ENCODE measurements at places on chromosomes 2 and 18. TPM values are rescaled to one million over a fixed set of nuclear protein-coding genes. Genes with fewer than 3 reads are reported as not detected.

- DNase-seq: no peak
These were observed 210.6 kb downstream of the CAMKMT start for GRCh38 chr2:44572196-44572900.

GRCh38 chr2:172100935-172101820 is 1.5 kb downstream of the DLX2 start:
- no peak for DNase-seq

Gene TAF1B
- total RNA-seq: 8.1 TPM

- no peak for DNase-seq
These were observed 5.3 kb downstream of the DNMT3A start for GRCh38 chr2:25336383-25336841.

Gene ST6GAL2
- total RNA-seq: 1.7 TPM

GRCh38 chr18:63315876-63316275 is 3.7 kb downstream of the BCL2 start:
- no peak for DNase-seq

Gene EML6
- 0.62 TPM for total RNA-seq

Gene D2HGDH
- 14.6 TPM for total RNA-seq

GRCh38 chr2:136362676-136363390 is 244.9 kb upstream of the CXCR4 start:
- no peak for DNase-seq

DNA sequence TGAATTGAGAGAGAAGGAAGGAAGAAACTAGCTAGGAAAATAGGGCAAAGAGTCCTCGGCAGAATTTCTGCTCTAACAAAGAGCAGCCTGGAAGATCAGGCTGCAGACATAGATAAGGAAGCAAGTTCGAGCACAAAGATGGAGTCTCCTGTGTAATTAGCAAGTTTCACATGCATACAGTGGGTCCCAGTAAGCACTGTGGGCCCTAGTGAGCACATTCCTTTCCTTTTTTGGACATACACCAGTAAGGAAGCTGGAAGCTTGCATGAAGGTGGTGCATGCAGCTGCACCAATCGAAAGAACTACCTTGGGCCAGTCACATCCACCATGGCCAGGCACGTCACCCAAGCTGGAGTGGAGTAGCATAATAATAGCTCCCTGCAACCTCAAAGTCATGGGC is 109.7 kb downstream of the NOL4 start:
- no peak for DNase-seq

Gene ANKRD30BL
- not detected for total RNA-seq

DNA sequence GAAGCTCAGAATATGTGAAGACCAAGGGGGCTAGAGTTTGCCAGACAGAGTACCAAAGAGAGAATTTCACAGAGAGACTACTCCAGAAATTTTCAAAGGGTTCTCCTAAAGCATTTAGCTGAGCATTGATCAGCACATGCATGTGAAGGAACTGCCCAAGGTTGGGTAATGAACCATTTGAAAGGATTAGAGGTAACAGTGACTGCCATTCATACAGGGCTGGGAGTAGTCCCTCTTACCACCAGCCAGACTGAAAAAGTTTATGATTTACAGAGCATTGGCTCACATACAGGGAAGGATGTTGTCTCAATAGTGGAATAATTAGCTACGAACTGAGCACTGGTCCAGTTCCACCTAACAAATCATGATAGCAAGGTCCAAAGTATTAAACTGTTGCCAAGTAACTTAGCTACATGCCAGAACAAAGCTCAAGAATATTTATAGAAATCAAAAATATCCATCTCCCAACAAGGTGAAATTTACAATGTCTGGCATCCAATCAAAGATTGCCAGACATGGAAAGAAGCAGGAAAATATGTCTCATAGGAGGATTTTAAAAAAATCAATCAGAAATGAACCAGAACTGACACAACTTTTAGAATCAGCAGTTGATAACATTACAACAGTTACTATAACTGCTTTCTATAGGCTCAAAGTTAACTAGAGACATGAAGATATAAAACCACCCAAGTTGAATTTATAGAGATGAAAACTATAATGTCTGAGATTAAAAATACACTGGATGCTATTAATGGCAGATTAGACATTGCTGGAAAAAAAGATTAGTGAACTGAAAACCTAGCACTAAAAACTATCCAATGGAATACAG is 25.7 kb upstream of the RNF103 start:
- no peak for DNase-seq

GRCh38 chr2:27256855-27257454 is 5.9 kb downstream of the SLC30A3 start:
- DNase-seq: no peak

DNA sequence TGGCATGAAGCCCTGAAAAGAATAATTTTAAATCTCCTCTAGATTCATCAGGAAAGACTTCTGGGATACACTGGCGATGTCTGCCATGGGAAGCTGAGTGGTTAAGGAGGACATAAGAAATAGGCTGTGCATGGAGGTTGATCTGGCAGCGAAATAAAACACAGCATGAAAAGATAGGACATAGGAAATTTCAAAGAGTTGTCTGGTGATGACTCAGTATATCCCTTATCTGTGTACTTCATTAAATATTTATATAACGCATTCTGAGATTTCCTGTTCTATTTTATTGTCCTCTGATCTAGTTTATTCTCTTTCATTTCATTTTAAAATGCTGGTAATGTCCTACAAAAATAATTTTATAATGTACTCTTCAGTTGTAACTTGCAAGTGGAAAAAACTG is 1337.3 kb upstream of the DDX18 start:
- DNase-seq: no peak

- no peak for DNase-seq
These were observed 4.1 kb downstream of the GREB1 start for GRCh38 chr2:11537951-11538350.

GRCh38 chr2:9885036-9885684 is 41.9 kb downstream of the TAF1B start:
- DNase-seq: no peak

DNA sequence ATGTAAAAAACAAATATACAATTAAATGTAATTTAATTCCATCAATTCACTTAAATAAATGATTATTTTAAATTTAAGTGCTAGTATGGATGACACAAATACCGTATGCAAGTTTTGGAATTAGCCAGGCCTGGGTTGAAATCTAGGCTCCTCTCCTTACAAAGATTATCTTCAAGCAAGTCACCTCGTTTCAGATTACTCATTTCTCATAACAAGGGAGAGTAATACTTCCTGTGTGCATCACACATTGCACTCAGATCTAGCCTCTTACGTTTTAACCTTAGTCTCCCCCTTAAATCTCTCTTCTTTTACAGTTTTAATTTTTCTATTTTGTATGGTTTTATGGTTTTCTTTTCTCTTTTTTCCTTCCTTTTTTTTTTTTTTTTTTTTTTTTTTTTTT is 1475.9 kb upstream of the NXPH2 start:
- no peak for DNase-seq

Gene EN1
- not detected for total RNA-seq

Gene CAB39
- 87.8 TPM for total RNA-seq

- no peak for DNase-seq
These were observed 84.0 kb downstream of the EHBP1 start for GRCh38 chr2:62789518-62789917.

Gene IL1F10
- not detected for total RNA-seq

- DNase-seq: no peak
These were observed 320.5 kb upstream of the ZNF521 start for GRCh38 chr18:25672490-25672889.

Gene CAPN14
- 0.26 TPM for total RNA-seq

Gene KCNG3
- total RNA-seq: not detected

Gene UBE2F
- 87.8 TPM for total RNA-seq

Gene MARCHF4
- total RNA-seq: 0.34 TPM

- DNase-seq: no peak
These were observed 293.9 kb upstream of the DCC start for GRCh38 chr18:52045946-52046675.

DNA sequence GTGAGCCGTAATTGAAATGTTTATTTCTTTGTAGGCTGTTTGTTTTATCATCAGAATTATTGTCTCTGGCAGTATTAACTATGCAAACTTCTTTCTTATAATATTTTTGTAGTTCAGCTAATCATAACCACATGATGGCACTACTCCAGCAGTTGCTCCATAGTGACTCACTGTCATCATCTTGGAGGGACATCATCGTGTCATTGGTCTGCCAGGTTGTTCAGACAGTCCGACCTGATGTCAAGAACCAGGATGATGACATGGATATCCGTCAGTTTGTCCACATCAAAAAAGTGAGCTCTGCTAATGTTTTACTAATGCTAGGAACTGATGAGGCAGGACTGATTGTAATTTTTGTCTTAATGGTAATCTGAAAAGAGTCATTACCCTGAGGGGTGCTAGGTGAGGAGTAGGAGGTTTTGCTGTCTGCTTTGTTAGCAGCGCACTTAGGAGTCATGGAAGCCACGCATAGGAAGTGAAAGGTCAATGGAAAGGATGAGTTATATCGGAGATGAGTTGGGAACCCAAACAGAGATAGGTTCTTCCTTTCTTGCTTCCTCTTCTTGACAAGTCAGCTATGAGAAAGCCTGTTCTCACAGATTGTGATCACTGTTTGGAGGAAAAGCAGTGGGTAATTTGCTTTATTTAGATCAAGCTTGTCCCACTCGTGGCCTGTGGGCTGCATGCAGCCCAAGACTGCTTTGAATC is 49.2 kb downstream of the PIKFYVE start:
- peak; percentile 26 for DNase-seq

Gene PMAIP1
- 0.50 TPM for total RNA-seq

Gene CFAP65
- total RNA-seq: not detected

Gene CRACDL
- 7.7 TPM for total RNA-seq

- DNase-seq: no peak
These were observed 36.8 kb downstream of the RNU4ATAC start for GRCh38 chr2:121567452-121567851.

GRCh38 chr18:9513971-9514512 is 38.7 kb downstream of the RALBP1 start:
- no peak for DNase-seq

Gene PLGLB2
- 1.3 TPM for total RNA-seq

Gene APCDD1
- 48.3 TPM for total RNA-seq

Gene MAB21L4
- total RNA-seq: not detected

DNA sequence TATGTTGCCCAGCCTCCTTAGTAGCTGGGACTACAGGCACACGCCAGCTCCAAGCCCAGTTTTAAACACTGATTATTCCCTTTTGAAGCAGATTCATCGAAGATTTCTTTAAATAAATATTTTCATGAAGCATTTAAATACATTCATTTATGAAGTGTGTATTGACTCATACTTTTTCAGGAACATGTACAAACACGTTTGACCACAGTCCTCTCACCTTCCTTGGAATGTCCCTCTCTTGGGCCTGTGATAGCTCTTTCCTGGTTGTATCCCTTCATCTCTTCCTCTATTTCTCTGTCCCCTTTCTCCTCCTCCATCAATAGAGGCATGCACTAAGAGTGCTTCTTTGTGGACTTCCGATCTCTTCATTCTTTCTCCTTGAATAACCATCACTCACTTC is 2.5 kb downstream of the PSTPIP2 start:
- no peak for DNase-seq

DNA sequence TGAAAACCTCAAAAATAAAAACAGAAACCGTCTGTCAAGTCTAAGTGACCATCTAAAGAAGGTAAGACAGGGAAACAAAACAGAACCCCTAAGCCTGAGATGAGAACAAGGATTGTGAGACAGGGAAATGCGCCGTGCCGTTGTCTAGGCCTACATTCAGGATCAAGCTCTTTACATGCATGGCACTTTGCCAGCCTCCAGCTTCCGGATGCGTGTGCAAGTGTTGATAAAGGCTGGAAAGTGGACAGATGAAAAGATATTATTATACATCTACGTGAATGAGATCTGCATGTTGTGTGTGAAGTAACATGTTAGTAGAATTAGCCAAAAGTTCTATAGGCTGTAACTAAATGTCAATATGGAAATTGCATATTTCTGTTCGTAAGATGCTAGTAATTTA is 28.6 kb upstream of the TMEM87B start:
- no peak for DNase-seq

DNA sequence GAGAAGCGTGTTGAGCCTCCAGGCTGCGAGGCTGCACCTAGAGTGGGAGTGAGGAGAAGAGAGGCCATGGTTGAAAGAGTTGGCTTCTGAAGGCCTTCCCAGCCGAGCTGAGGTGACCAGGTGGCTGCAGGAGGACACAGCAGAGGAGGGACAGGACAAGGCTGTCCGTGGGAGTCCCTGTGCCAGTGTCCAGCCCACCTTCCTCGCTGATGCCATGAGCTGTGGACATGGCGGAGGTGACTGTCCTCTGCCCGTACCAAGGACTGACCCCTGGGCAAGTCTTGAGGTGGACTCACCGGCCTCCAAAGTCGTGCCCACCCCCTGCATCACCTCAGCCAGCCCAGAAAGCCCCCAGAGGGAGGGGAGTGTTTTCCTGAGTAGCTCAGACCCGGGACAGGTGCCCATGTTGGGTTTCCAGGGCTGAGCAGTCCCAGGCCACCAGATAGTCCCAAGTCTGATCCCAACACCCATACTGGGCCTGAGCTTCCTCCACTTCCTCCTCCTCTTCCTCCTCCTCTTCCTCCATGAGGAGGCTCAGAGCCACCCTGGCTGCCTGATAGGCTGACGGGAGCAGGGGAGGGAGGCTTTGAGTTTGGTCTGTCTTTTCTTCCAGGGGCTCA is 43.0 kb upstream of the FOSL2 start:
- DNase-seq: peak; percentile 11

- peak; percentile 37 for DNase-seq
These were observed 23.0 kb upstream of the SMAD2 start for GRCh38 chr18:47953471-47953931.

DNA sequence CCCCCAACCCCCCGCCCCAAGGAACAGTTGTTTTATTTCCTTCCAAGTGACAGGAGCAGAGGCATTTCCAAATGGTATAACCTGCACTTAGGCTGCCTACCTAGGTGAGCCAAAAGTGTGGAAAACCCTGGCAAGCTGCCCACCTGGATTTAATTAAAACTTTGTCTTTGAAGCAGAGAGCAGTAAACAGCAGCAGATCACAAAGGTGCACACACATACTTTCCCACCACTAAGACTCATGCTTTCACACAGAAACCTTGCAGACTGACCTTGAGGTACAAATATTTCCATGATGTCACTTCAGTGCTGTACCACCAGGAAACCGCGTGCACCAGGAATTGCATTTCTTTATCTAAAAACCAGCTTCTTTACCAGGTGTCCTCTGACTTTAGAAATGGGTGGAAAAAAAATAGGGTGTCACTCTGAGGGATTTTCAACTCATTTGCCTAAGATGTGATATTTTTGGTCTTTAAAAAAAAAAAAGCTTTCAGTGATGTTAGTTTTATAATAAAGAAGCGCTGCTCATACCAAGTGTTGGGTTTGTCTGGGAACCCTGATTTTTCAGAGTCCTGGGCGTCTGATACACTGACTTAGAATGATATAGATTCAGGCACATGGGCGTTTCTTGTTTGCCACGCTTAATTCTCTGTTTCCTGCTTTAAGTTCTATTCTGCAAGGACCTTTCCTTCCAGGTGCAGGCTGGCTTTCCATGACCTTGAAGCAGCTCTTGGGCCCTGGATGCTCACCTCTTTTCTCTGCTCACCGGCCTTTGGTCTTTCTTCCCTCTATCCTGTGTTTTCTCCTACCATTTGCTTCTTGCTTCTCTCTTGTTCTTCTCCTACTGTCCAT is 70.7 kb upstream of the BCL2L11 start:
- DNase-seq: no peak

Gene C2orf78
- not detected for total RNA-seq

GRCh38 chr2:239611222-239611795 is 210.5 kb upstream of the HDAC4 start:
- DNase-seq: no peak

Data from left cardiac atrium (tissue), 4 donors.